Spinal cord (tissue), 10 donors: ENCODE measurements at places on chromosomes 16 and 17. TPM values are rescaled to one million over a fixed set of nuclear protein-coding genes. Genes with fewer than 3 reads are reported as not detected.
A peak's percentile ranks its signal among the peaks of the same experiment; 100 is the strongest.

DNA sequence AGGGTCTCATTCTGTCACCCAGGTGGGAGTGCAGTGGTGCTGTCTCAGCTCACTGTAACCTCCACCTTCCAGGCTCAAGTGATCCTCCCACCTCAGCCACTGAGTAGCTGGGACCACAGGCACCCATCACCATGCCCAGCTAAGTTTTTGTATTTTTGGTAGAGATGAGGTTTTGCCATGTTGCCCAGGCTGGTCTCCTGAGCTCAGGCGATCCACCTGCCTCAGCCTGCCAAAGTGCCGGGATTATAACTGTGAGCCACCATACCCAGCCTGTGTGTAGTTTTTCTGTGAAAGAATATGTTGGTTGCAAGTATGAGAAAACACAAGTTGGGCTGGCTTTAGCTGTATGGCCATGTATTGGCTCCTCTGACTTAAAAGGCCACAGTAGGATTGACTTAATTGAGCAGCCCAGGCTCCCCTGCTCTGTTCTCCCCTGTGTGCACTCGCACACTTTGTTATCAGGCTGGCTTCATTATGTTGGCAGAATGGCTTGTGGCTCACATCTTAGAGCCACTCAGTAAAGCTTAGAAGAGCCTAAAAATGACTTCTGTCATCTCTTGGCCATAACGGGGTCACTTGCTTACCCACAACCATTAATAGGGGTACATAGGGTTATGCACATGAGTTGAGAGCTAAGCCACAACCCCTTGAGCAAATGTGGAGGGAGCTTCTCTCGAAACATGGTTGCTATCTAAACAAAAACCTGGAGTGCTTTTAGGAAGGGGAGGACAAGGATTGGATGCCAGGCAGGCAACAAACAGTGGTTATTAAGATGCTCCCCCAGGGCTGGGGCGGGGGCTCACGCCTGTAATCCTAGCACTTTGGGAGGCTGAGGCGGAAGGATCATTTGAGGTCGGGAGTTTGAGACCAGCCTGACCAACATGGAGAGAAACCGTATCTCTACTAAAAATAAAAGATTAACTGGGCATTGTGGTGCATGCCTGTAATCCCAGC lies 6.1 kb downstream of the HAPSTR1 start:
- no peak for DNase-seq
- peaks cover 19% of the 10 kb centered on the region for H3K36me3 ChIP-seq
- H3K27me3 ChIP-seq, result no peaks in the 10 kb centered on the region
- no peak overlapping the region for H3K4me3 ChIP-seq

DNA sequence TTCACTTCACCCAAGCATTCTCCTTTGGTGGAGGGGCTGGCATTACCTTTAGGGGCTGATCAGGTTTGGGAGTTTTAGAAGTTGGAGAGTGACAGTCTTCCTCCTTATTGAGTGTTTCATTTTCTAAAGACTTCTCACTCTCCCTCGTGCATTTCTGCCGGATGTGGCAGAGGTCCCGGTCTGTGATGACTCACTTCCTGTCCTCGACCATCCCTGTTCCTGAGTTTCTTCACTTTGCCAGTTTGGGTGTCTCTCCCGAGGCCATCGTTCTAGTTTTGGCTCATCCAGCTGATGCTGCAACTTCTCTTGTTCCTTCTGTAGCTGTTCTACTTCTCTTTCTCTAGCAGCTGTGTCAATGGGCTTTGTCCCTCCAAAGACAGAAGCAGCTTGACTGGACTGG lies 104.3 kb downstream of the PHKB start:
- H3K27me3 ChIP-seq, result no peaks in the 10 kb centered on the region
- H3K4me3 ChIP-seq, result no peak overlapping the region
- no peak overlapping the region for H3K27ac ChIP-seq
- H3K36me3 ChIP-seq, result peaks cover 2% of the 10 kb centered on the region

- no peak for DNase-seq
- no peak overlapping the region for H3K27ac ChIP-seq
- no peak overlapping the region for H3K4me3 ChIP-seq
- H3K27me3 ChIP-seq, result no peaks in the 10 kb centered on the region
- H3K4me1 ChIP-seq, result peaks cover 6% of the 10 kb centered on the region
Observed at GRCh38 chr17:33819539-33819938, 435.5 kb upstream of the CCL2 start.

- no peak for DNase-seq
- no peak overlapping the region for H3K4me3 ChIP-seq
- no peaks in the 10 kb centered on the region for H3K36me3 ChIP-seq
- peaks cover 55% of the 10 kb centered on the region for H3K27me3 ChIP-seq
- H3K4me1 ChIP-seq, result peaks cover 13% of the 10 kb centered on the region
Observed at GRCh38 chr17:8004899-8005298, 2.5 kb downstream of the GUCY2D start.

DNA sequence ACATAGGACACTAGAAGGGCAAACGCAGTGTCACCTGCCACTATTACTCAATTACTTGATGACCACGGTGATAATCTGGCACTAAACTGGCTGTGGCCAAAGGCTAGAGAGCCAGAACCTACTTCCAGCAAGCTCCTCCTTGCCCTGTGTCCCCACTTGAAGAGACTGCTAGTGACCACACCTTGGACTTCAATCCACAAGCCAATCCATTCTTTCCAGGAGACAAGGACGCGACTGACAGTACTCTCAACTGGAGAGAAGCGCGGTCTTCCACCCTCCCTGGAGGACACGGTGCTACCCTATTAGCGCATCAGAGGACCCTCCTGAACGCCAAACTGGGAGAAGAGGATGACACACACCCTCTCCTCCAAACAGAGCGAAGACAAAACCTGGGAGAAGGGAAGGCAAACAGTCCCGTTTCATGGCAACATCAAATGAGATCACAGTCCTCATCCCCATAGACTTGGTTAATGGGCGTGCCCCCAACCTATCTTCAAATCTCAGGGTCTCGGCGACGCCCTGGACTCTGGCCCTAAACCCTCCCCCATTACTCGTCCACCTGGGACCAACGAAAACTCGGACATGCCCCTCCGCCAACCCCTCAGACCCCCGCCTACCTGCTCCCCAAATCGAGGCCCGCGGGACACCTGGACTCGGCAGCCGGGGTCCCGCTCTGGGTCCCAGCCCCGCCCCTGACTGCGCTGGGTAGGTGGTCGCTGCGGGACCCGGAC lies 508 bp downstream of the FLCN start:
- peaks cover 27% of the 10 kb centered on the region for H3K4me1 ChIP-seq
- H3K27me3 ChIP-seq, result no peaks in the 10 kb centered on the region
- H3K36me3 ChIP-seq, result peaks cover 13% of the 10 kb centered on the region
- DNase-seq, result no peak

GRCh38 chr16:11793840-11794239 lies 3.2 kb downstream of the ZC3H7A start:
- H3K4me3 ChIP-seq, result no peak overlapping the region
- peaks cover 16% of the 10 kb centered on the region for H3K36me3 ChIP-seq
- H3K27ac ChIP-seq, result no peak overlapping the region
- DNase-seq, result no peak

DNA sequence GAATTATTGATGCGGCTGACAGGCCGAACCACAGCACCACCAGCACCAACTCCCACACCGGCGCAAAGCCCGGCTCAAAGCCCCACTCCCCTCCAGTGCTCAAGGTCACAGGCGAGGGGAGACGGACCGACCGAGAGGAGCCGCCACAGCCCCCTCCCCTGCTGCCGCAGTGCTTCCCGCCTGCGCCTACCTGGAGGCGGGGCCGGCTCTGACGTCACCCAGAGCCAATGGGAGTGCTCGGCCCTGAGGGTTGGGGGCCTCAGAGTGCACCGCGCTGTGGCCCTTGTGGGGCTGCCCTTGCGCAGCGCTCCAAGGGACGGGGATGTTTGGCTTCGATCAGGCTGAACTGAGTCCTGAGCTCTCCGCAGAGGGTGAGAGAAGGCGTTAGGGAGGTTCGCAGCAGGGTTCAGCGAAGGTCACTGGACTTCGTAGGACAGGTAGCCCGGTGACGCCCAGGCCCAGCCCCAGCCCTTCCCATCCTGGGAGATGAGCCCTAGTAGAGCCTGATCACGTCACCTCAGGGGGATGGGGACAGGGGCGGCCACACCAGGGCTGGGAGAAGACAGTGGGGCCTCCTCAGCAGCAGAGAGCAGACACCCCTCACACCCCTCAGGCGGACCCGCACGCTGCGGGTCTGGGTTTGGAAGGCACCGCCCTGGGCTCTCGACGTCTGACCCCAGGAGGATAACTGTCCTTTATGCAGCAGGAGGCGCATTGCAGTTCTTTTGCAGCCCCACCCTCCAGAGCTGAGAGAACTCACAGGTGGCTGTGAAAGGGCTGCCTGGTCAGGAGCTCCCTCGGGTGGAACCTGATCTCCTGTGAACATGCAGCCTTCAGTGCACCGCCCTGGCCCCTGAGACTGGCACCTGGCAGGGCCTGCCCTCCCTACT lies 1.5 kb downstream of the NDRG4 start:
- H3K4me1 ChIP-seq, result peaks cover 78% of the 10 kb centered on the region
- no peaks in the 10 kb centered on the region for H3K27me3 ChIP-seq
- DNase-seq, result peak; percentile 90
- peak overlapping the region; percentile 84 for H3K27ac ChIP-seq
- H3K4me3 ChIP-seq, result peak overlapping the region; percentile 69
- peaks cover 44% of the 10 kb centered on the region for H3K36me3 ChIP-seq

The KRT33A gene
- total RNA-seq, result not detected

The EXOC7 gene
- 84.7 TPM for total RNA-seq

The PIK3R6 gene
- 0.50 TPM for total RNA-seq

The RHBDF1 gene
- total RNA-seq, result 31.1 TPM

The HIC1 gene
- total RNA-seq, result 46.5 TPM

The ITGA2B gene
- total RNA-seq, result 5.6 TPM

The B4GALNT2 gene
- not detected for total RNA-seq
